ENCODE measurements at places on chromosomes 11 and 22.

DNA sequence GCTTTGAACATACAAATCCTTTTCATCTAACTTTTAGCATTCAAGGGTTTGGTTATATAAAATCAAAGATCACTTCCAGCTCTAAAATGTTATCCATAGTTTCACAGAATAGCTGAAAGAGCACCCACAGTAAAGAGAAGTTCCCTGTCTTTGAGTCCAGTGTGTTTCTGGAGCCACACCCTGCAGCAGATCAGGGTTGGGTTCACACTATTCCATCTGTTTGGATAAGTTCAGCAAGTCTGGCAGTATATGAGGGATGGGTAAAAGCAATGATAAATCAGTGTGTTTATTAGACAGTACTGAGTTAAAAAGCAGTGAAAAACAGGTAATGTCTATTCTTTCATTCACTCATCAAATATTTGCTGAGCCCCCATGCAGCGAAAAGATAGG is 135.8 kb upstream of the PITPNB start:
- no peak for DNase-seq

DNA sequence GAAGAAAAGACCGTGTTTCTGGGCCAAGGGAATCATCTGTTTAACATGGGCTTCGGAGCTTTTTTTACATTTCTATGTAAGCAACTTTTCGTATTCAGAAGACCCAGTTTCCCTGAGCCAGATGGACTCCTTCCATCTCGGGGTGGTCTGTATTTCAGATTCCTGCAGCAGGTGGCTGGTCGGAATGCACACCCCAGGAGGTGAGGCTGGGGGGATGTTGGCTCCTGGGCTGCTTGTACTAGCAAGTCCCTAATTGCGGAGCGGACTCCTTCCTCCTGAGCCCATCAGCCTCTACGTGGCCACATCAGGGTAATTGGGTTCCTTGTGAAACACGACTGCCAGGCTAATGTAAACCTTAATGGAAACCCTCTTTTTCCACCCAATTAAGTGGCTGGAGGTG is 58.7 kb downstream of the PARVB start:
- DNase-seq, result no peak

GRCh38 chr11:12789596-12790215 is 115.5 kb downstream of the TEAD1 start:
- DNase-seq, result peak; percentile 52

DNA sequence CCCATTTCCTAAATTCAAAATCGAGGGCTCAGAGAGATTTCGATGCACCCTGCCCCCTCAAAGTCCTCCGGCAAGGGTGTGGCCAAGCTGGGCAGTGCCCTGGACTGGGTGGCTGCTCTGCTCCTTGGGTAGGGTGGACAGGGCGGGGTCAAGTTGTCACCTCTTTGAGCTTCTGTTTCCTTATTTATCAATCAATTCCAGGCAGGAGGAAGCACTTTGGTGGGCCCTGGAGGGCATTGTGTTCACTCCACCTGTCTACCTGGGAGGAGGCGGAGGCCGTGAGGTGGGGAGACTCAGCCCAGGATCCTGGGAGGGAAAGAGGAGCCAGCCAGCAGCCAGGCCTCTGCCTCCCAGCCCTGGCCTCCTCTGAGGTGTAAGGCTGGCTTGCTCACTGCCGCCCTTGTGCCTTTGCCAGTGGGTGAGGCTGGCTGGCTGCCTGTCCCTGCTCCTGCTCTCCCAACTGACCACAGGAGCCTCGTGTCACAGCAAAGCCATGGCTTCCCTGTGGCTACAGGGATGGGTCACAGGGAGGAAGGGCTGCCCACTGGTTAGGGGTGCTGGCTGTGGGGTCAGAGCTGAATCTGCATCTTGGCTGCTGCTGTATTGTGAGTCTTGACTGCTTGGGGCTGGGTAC is 25.5 kb upstream of the SHISAL1 start:
- no peak for DNase-seq

GRCh38 chr11:61273178-61274078 is 21.7 kb downstream of the VWCE start:
- no peak for DNase-seq

- no peak for DNase-seq
These were observed 8.2 kb downstream of the CBX7 start for GRCh38 chr22:39144101-39144767.

DNA sequence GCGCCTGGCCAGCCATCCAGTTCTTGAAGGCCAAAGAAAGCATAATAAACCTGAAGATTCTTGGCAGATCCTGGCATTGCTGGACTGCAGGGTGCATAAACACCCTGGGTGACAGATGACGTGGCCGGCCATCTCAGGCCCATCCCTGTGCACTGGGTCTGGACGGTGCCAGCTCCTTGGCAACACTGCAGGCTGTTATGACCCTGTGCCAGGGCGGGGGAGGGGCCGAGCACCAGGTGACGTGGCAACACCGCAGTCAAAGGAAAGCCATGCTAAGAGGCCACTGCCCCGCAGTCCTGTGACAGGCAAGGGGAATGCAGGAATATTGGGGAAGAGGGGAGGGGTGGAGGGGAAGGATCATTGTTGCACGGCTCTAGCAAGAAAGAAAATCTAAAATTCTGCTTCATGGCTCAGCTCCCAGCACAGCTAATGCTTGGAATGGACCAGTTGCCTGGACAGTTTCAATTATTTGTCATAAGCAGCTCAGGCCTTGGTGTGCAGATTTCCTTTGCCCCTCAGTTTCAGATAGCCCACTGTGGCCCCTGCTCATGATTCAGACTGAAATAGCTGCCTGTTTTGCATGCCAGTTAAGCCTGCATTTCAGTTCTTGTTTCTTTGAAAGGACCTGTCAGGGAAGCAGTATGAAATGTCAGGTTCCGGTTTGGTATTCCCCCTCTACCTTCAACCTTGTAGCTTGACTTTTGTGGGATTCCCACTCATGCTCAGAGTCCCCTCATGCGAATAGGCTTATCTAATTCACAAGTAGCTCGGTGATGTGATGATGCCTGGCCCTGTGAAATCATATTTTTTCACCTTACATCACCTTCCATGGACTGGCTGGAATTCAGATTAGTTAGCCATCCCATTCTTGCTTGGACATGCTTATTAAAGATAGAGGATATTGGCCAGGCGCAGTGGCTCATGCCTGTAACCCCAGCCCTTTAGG is 29.7 kb upstream of the DDX6 start:
- peak; percentile 2 for DNase-seq

DNA sequence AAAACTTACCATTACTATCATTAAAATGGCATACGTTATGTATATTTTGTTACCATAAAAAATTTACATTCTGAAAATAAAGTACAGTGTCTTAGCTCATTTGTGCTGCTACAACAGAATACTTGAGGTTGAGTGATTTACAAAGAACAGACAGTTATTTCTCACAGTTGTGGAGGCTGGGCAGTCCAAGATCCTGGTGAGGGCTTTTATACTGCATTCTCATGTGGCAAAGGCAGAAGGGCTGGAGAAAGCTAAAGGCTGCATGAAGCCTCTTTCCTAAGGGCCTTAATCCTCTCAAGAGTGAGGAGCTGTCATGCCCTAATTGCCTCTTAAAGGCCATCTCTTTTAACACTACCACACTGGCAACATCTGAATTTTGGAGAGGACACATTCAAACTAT is 13.3 kb downstream of the GGTLC2 start:
- DNase-seq, result no peak

DNA sequence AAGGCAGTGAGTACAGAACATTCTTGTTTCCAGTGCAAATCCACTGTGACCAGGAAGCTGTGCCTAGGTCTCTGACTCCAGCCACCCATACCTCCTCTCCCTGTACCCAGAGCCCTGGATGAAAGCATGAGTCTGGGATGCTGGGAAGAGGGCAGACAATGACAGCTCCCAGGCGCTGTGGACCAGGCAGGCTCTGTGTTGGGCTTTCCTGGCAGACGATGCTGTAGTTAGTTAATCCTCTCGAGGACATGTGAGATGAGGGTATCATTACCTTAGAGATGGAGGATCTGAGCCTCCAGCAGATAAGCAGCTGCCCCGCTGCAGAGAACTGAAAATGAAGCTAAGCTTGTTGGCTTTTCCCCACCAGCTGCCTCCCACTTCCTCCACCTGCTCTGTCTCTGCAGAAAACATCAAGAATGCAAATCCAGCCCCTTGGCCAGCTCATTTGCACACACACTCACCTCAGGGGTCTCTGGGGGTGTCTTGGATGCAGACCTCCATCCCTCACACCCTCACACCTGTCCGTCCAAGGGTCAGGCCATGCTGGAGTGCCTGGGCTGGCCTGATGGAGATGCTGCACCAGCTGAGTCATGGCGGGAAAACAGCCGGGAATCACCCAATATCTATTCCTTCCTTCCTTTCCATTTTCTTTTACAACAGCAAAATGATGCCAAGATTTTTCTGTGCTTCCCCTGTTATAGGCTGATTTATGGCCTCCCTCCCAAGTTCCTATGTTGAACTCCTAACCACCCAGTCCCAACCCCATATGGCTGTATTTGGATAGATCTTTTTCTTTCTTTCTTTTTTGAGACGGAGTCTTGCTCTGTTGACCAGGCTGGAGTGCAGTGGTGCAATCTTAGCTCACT is 94.9 kb upstream of the SEPTIN5 start:
- DNase-seq, result no peak

DNA sequence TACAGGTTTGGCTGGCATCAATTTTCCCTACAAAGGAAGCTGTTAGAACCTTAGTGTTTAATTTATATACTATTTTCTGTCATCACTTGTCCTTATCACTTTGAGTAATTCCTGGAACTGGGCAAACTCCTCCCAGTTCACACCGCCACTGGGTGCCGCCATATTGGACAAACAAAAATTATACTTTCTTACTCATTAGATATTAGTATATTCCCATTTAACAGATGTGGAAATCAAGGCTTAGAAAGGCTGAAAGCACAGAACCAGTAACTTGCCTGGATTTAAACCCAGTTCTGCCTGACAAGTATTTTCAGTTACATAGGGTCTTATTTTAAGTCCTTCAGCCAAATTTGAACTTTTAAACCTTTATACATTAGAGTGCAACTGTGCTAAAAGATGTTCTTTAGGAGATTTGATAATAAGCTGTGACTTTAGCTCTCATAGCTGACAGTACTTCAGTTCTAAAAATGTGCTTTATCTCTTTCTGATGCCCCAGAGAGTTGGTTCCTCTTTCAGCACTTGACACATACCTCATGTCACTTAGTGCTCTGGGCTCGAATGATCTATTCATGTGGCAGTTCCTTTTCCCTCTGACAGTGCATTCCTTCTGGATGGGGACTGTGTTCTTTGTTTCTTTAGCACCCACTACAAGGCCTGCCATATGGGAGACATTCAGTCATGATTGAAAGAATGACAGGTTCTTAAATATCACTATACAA is 25.4 kb downstream of the COA4 start:
- DNase-seq, result no peak

- DNase-seq, result no peak
These were observed 3.0 kb downstream of the RASL10A start for GRCh38 chr22:29312218-29313125.

- no peak for DNase-seq
These were observed 12.7 kb downstream of the TOM1 start for GRCh38 chr22:35312198-35313059.

- no peak for DNase-seq
These were observed 31.4 kb downstream of the ACO2 start for GRCh38 chr22:41500303-41500702.

GRCh38 chr22:33871935-33872334 is 48.3 kb downstream of the LARGE1 start:
- DNase-seq, result no peak

- DNase-seq, result peak; percentile 48
These were observed 11.8 kb upstream of the MIEF1 start for GRCh38 chr22:39490135-39490798.

- DNase-seq, result peak; percentile 75
These were observed 3.9 kb upstream of the ABCG4 start for GRCh38 chr11:119144825-119145486.

DNA sequence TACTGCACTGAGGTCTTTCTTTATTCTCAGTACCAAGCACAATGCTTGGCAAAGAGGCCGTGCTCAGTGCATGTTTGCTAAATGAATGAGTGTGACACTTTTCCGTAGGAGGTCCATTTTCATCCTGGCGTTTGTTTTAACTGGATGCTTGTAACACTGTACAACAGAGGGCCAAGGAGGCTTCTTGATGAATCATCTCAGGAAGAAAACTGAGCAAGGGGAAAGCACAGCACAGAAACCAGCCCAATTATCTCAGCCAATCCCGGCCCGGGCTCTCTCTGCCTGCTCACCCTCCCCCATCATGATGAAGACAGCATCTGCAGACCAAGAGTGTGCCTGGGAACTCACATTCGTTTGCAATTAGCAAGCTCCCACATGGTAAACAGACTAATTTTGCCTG is 570.3 kb downstream of the OPCML start:
- peak; percentile 78 for DNase-seq

- DNase-seq, result no peak
These were observed 7.8 kb downstream of the CD3E start for GRCh38 chr11:118312328-118312727.

GRCh38 chr11:17313349-17314231 is 37.1 kb downstream of the NUCB2 start:
- DNase-seq, result no peak

GRCh38 chr11:37905707-37906417 is 1307.8 kb upstream of the RAG2 start:
- peak; percentile 3 for DNase-seq

DNA sequence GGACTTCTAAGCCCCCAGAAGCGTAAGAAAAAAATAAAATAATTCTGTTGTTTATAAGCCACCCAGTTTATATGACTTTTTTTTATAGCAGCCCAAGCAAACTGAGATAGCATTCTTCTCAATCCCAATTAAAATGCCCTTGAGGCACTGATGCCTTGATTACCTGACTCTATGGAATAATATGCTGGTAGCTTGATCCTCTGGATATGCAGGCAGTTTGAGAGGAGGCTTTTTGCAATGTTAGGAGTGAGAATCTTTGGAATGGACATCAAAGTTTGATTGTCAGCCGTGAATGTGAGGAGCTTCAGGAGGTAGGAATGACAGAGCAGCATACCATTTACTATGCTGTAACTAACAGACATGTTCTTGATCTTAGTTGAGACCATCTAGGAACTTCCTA is 275.6 kb downstream of the AASDHPPT start:
- no peak for DNase-seq

DNA sequence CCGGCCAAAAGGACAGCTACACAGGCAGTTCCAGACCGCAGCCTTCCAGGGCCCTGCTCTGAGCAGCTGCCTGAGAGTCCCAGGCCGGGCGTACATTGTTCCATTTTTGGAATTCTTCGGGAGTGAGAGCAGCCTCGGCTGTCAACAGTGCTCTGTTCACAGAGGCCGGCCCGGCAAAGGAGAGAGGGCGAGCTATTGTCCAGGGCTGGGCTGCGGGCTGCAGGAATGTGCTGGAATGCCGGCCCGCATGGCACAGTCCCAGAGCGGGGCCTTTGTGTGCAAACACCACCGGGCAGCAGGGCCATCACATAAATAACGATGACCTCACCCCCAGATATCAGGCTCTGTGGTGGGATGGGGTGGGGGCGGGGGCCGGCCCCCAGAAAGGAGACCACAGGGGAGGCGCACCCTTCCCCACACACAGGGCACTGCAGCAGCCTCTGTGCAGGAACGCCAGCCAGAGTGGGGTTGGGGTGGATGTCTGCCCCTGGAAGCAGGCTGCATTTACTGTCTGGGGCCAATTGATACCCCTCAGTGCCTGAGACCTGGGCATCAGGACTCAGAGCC is 15.8 kb downstream of the LINC01488 start:
- peak; percentile 81 for DNase-seq

Data from retina (tissue), 1 donor.